ENCODE measurements at places on chromosomes 4 and X.

DNA sequence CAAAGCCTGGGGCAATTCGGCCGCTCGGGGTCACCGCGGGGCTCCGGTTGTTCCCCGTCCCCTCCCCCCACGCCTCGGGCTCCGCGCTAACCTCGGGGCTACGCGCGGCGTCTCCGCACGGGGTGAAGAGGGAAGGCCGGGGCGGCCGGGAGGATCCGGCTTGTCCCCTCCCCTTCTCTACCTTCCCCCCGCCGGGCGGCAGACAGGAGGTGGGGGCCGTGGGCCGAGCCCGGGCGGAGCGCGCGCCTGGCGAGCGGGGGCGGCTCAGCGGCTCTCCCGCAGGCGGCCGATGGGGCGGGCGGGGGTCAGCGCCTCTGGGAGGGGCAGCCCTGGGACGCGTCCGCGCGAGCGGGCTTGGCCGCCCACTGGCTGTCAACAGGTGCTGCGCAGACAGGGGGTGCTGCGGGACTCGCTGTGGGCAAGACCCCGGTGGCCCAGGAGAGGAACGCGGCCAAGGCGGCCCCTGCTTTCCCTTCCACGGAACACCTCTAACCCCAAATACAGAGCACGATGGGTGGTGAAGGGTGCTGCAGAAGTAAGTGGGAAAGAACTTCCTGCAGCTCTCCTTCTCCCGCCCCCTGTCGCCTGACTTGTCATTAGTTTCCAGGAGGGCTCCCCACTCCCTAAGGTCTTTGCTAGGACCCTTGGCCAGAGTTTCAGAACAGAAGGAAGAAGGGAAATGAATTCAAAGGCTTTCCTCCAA is at the start of gene PDGFC:
TSS of gene PDGFC (minus strand) at position 124 of the 703 bp plus-strand sequence. CDS start 896 bp downstream, outside the sequence.
- DNase-seq = peak; percentile 35

DNA sequence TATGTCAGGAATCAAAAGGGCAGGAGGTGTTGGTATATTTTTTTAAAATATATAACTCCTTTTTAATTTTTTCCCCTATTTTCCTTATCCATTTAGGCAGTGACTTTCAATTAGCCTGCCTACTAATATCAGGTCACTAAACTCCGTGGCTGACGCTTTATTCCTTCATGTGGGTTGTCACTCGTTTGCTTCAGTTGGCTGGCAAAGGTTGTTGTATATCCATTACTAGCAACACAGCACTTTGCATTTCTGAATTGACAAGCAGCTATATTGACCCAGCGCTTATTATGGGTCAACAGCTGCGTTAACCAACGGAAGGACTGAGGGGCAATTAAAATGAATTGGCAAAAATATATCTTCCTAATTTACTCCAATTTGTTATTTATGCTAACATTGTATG is 87.7 kb downstream of the ARX start:
- peak; percentile 4 for DNase-seq

DNA sequence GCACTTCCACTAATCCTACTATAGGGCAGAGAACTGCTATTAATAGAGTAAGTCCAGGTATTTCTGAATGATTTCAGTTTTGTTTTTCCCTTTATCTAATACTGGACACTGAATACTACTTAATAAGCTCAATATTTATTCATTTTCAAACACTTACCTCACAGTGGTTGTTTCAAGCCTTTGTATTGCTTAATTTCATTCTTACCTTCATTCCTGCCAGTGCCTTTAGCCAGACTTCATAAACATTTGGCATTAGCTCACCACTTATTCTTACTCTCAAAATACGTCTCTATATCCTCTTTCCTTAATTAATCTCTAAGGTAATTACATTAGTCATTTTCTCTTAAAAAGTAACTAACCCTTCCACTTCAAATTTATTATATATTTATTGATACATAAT is 18.8 kb upstream of the CORIN start:
- no peak for DNase-seq

DNA sequence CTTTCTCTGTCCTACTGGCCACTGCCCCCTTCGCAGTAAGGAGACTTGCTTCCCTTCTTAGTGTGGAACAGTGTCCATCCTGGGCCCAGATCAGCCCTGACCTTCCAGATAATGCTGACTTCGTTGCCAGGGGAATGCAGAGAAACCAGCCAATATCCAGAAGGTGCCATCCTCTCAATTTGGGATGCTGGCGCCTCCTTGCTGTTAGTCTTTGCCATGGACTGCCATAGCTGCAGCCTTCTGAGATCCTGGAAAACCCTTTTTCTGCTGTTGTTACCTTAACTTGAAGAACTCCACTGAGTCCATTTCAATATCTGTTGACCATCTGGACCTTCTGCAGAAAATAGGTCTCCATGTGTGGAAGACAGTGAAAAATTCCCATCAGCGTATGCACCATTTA is 21.8 kb downstream of the RAI2 start:
- DNase-seq = no peak

GRCh38 chr4:106595906-106596305 is 227.3 kb upstream of the GIMD1 start:
- no peak for DNase-seq

DNA sequence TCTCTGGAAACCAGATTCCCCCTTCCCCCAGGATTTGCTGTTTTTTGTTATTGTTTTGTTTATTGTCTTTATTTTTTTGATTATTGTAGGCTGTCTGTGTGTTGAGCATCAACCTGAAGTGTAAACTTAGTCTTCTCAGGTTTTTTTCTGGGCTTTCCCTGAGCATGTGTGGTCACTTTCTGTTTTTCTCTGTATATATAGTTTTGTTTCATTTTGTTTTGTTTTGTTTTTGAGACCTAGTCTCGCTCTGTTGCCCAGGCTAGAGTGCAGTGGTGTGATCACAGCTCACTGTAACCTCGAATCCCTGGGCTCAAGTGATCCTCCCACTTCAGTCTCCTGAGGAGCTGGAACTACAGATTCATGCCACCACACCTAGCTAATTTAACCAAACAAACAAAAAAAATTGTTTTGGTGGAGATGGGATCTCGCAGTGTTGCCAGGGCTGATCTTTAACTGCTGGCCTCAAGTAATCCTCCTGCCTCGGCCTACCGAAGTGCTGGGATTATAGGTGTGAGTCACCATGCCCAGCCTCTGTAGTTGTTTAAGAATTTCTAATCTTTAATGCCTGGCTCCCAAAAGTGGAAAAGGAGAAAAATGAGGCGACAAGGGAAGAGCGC is 9.1 kb downstream of the IL13RA1 start:
- DNase-seq = no peak

Data from BE2C (cell line).